Effector CD4-positive, alpha-beta T cell (primary cell): ENCODE measurements at places on chromosomes 2 and 18.

DNA sequence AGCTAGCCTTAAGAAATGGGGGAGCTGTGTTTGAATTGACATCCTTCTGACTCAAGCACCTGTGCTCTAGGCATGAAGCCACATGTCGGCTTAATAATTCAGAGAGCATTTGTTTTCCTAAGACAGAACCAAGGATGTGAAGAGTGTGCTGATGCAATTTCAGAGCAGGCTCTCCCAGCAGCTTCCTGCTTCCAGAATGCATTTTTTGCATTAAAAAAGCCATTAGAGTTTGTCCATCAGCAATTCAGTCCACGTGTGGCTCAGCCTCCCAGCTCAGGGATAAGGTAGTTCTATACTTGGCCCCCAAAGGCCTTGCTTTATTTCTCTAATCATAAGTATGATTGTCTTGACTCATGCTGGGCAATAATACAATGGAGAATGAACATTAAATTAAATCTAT is 37.7 kb downstream of the DOCK10 start:
- DNase-seq = no peak

- DNase-seq = no peak
These were observed 32.4 kb upstream of the DSC1 start for GRCh38 chr18:31195063-31195462.

DNA sequence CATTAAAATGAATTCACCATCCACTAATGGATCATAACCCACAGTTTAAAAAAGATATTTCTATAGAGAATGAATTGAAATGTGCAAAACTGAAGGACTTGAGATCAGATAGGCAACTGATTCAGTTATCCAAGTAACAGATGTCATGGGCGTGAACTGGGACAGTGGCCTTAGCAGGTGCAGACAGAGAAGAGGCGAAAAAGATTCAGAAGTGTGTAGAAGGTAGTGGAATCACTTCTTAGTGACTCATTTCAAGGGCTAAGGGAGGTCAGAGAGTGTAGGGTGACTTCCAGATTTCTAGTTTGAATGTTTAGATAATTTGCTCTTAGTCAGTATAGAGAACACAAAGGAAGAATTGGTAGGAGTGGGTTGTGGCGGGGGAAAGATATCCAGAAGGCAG is 79.7 kb downstream of the EHBP1 start:
- no peak for DNase-seq

- DNase-seq = no peak
These were observed 3.5 kb upstream of the HAAO start for GRCh38 chr2:42795841-42796301.

DNA sequence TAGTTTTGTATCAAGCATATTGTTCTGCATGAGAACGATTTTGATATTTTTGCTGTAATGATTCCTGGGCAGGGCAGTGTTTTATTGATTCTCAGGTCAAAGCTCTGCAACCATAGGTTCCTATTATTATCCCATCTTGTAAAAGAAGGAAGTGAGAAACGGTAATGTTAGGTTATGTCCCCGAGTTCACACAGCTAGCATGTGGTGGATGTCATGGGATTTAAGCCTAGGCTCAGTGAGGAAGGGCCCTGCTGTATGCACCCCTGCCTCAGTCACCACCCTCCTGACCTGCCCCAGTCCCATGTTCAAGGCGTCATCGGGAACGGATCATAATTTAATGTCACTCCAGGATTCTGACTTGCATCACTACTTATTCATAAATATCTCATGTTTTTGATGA is 10.7 kb downstream of the ACP1 start:
- DNase-seq = no peak

GRCh38 chr2:33084433-33084832 is 137.7 kb downstream of the LTBP1 start:
- no peak for DNase-seq

DNA sequence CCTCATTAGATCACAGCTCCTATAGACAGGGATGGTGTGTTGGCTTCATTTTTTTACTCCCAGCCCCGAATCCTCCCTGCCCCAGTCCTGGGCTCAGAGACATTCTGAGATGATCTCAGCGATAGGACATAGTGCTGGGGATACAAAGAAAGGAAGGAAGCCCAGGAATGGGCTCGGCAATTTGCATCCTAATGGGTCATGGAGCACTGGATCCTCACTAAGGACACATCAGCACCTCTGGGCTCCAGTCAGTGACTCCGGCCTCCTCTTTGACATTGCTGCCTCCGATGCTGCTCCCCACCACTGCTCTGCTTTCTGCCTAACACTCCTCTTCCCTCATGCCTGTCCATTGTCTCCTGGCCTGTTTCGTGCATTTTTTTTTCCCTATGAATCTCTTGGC is 489.1 kb downstream of the STK39 start:
- no peak for DNase-seq
